ENCODE measurements at places on chromosomes 1 and 21. TPM values are rescaled to one million over a fixed set of nuclear protein-coding genes. Genes with fewer than 3 reads are reported as not detected.
A peak's percentile ranks its signal among the peaks of the same experiment; 100 is the strongest.

DNA sequence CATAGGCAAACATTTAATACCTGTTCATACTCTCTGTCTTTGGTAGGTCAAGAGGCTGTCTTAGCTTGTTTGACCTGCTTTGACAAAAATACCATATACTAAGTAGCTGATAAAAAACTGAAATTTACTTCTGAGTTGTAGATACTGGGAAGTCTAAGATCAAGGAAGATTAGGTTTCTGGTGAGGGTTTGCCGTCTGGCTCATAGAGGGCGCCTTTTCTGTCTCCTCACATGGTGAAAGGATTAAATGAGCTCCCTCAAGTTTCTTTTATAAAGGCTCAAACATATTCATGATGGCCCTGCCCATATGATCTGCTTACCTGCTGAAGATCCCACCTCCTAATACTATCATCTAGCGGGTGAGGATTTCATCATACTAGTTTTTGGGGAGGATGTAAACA is 1076.1 kb upstream of the NCAM2 start:
- H3K27me3 ChIP-seq = no peaks in the 10 kb centered on the region
- H3K4me1 ChIP-seq = no peaks in the 10 kb centered on the region
- H3K36me3 ChIP-seq = no peaks in the 10 kb centered on the region
- no peak overlapping the region for H3K4me3 ChIP-seq

DNA sequence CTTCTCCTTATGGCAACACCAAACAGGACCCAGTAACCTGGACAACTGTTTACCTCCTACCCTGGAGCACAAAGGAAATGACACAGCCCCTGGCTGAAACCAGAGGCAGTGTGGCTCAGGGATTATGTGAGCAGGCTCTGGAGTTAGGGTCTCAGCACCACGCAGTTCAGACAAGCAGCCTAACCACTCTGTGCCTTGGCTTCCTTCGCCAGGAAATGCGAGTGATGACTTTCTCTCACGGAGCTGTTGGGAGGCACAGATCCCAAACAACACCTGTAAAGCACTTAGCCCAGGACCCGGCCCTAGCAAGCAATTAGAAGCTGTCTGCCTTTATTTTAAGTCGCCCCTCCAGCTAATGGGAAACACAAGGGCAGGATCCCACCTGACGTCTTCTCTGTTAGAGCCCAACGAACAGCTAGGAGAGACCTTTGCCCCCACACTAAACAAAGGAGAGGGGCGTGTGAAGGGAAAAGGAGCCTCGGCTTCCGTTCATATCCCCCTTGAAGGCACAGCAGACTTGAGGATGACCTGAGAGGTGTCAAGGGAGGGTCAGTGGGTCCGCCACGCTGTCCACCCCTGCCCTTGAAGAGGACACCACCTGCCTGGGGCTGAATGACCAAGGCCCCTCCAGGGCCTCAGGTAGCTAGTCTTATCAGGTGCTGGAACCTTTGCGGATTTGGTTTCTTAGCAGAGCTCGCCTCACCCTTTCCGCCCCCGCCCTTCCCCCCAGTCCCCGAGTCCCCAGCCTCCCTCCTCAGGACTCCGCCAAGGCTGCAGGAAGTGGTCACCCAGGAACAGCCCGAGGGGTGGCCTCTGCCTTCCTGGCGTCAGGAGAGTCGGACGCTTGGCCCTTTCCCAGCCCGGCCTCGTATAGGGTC is 860 bp downstream of the TMEM63A start:
- no peak overlapping the region for H3K27ac ChIP-seq
- H3K4me1 ChIP-seq = peaks cover 12% of the 10 kb centered on the region
- DNase-seq = peak; percentile 56
- H3K36me3 ChIP-seq = peaks cover 25% of the 10 kb centered on the region
- no peaks in the 10 kb centered on the region for H3K27me3 ChIP-seq

DNA sequence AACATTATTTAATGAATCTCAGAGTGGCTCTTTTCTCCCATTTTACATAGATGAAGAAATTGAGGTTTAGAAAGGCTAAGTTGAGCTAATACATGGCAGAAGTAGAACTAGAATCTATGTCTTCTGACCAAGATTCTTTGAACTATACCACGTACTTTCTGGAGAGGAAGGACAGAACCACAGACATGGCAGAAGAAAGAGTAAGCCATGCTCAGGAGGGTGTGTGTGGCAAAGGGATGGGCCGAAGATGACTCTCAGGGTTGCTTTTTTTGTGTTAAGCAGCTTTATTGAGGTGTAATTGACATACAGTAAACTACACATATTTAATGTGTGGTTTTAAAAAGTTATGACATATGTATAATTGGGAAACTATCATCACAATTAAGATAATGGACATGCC is 69.5 kb downstream of the PEX14 start:
- H3K4me1 ChIP-seq = peaks cover 4% of the 10 kb centered on the region
- no peak overlapping the region for H3K4me3 ChIP-seq

DNA sequence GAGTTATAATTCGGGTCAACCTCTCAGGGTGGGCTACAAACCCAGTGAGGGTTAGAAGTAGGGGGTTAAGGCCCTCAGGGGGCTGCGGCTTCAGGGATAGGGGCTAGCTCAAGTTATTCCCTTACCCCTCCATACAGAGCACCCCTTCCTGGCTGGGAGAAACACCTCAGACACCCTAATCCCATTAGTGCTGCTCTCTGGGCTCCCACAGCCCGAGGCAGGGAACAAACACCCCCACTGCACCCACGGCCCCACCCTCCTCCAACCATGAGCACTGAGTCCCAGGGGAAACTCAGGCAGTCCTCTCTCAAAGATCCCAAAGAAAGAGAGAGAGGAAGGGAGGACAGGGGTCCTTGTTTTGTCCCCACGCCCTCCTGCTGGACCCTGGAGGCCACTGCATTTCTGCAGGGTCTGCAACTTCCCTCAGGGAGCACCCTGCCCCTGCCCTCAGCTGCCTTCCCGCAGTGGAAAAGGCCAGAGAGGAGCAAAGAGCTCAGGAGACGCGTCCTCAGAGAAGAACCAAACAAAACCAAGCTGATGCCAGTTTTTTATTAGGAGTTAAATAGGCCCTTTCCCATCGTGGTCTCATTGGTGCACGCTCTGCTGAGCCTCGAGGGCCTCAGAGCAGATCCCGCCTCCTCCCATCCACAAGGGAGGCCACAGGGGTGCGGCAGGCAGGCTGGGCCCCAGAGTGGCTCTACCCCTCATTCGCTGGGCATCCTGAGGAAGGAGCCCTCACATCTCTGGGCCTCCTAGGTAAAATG is 1.4 kb upstream of the S100A4 start:
- no peak overlapping the region for H3K4me3 ChIP-seq
- H3K4me1 ChIP-seq = peaks cover 6% of the 10 kb centered on the region
- H3K36me3 ChIP-seq = no peaks in the 10 kb centered on the region

C1QC gene
- total RNA-seq = not detected

TMEM200B gene
- total RNA-seq = 12.6 TPM

SYT2 gene
- 3.3 TPM for total RNA-seq

- H3K4me3 ChIP-seq = no peak overlapping the region
- H3K27ac ChIP-seq = no peak overlapping the region
- no peaks in the 10 kb centered on the region for H3K27me3 ChIP-seq
- DNase-seq = no peak
- H3K4me1 ChIP-seq = no peaks in the 10 kb centered on the region
Observed at GRCh38 chr1:116273042-116273783, 99.8 kb upstream of the ATP1A1 start.

DNA sequence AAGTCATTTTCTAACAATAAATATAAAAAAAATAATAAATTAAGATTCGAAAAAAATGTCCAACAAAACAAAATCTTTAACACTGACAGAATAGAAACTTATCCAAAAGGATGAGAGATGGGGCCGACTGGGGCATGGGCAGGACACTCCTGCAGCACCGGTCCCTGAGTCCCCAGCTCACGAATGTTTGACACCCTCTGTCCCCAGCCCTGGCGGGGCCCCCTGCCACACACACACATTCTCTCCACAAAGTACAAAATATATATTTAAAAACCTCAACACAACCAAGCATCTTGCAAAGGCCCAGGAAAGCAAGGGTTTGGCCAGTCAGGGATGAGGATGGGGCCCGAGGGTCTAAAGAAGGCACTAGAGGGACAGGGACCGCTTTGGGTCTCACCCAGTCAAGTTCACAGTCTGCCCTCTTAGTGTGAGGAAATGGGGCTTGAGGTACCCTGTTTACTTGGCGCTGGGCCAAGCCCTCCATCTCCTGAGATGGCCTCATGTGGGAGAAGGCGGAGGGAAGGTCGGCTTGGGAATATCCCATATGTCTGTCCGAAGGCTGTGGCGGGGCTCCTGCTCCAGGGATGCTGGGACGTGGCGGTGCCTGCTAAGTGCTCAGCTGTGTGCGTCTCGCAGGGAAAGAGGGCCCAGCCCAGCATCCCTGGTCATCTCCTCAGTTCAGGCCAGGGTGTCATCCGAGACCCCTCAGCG is 31.3 kb downstream of the EPHA2 start:
- DNase-seq = peak; percentile 21
- no peak overlapping the region for H3K4me3 ChIP-seq

GRCh38 chr1:223242382-223242955 is 99.4 kb upstream of the TLR5 start:
- peak; percentile 12 for DNase-seq
- no peaks in the 10 kb centered on the region for H3K4me1 ChIP-seq
- H3K27me3 ChIP-seq = no peaks in the 10 kb centered on the region
- no peak overlapping the region for H3K4me3 ChIP-seq
- no peak overlapping the region for H3K27ac ChIP-seq

DNA sequence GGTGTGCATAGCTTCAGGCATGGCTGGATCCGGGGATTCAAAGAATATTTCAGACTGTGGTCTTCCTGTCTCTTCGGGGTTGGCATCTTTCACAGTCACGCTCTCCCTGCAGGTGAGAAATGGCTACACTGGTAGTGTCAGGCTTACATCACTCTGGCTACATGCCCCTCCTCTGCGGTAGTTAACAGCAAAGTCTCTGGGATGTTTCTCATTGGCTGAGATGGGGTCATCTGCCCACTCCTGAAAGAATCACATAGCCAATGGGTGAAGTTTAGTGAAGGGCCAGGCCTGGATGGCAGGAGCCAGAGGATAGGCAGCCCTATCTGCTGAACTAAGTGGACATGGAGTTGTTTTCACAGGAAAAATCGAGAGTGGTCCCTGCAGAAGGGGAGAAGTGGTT is 356.5 kb downstream of the MATN1 start:
- no peaks in the 10 kb centered on the region for H3K27me3 ChIP-seq
- H3K4me3 ChIP-seq = no peak overlapping the region
- no peaks in the 10 kb centered on the region for H3K4me1 ChIP-seq
- no peak overlapping the region for H3K27ac ChIP-seq
- no peaks in the 10 kb centered on the region for H3K36me3 ChIP-seq

DNA sequence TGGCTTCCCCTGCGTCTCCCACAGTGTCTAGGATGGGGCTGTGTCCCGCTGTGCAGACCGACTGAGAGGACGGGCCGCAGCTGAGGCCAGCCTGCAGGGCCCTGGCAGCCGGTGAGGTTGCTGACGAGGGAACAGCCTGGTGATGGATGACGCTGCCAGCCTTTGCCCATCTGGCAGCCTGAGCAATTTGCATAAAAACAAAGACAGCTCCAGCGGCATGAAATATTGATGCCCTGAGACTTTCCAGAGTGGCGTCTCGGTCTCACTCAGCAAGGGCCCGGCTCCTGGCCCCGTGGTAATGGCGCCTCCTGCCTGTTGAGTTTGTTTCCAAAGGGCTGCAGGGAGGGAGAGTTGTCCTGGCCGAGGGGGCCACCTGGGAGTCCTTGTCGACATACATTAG is 19.1 kb upstream of the KCNA10 start:
- no peak overlapping the region for H3K4me3 ChIP-seq
- no peaks in the 10 kb centered on the region for H3K4me1 ChIP-seq
- 0 out of 2 replicates have a peak, but pooled peaks cover 2% of the 10 kb centered on the region for H3K27me3 ChIP-seq
- H3K27ac ChIP-seq = no peak overlapping the region
- no peak for DNase-seq

DNA sequence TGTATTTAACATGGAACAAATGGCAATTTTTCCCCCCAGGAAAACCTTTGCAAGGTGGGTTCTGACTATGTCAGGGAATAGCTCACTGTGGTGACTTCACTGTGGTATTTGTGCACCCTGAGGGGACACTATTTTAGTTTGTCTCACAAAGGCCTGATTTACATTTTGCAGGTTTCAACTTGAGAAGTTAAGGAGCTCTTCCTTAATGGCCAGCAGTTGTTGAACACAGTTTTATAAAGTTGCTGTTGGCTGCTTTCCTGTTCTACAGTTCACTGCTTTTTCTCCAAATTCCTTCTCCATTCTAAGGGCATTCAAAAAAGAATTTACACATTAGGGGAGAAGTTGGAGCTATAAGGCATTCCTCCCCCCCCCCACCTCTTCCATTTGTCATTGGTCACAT is 4.6 kb downstream of the LAMC1 start:
- H3K4me1 ChIP-seq = peaks cover 7% of the 10 kb centered on the region
- no peaks in the 10 kb centered on the region for H3K36me3 ChIP-seq
- H3K27me3 ChIP-seq = no peaks in the 10 kb centered on the region
- no peak overlapping the region for H3K27ac ChIP-seq
- H3K4me3 ChIP-seq = no peak overlapping the region

DNA sequence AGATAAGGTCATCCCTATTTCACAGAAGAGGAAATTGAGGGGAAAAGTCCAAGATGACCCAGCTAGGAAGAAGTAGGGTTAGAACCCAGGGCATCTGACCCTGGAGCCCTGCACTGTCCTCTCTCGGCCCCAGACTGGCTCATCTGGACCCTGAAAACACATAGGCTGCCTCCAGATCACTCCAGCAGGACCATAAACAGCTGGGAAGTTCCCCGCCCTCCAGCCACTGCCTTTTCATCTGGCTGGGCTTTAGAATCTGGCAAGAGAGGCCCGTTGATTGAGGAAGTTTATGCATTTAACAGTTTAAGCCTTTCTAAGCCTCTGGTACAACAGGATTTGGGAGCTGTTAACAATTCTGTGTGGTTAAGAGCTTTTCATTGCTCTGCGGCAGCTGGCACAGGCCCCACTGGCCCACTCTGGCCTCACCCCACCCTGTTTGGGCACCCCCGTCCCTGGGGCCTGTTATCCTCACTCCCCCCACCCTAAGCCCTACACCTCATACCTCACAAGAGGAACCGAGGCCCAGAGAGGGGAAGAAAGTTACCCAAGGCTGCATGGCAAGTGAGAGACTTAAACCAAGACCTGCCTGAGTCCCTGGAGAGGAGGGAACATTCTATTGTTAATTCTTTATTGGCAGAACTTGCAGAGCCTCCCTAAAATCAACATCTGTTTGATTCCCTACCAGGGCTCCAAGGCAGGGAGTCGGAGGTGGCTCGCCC is 84.2 kb downstream of the EPHB2 start:
- H3K4me3 ChIP-seq = no peak overlapping the region
- no peaks in the 10 kb centered on the region for H3K36me3 ChIP-seq
- no peak for DNase-seq
- no peaks in the 10 kb centered on the region for H3K27me3 ChIP-seq
- no peak overlapping the region for H3K27ac ChIP-seq
